Astrocyte of the spinal cord (primary cell): ENCODE measurements at places on chromosomes 3 and 15.

DNA sequence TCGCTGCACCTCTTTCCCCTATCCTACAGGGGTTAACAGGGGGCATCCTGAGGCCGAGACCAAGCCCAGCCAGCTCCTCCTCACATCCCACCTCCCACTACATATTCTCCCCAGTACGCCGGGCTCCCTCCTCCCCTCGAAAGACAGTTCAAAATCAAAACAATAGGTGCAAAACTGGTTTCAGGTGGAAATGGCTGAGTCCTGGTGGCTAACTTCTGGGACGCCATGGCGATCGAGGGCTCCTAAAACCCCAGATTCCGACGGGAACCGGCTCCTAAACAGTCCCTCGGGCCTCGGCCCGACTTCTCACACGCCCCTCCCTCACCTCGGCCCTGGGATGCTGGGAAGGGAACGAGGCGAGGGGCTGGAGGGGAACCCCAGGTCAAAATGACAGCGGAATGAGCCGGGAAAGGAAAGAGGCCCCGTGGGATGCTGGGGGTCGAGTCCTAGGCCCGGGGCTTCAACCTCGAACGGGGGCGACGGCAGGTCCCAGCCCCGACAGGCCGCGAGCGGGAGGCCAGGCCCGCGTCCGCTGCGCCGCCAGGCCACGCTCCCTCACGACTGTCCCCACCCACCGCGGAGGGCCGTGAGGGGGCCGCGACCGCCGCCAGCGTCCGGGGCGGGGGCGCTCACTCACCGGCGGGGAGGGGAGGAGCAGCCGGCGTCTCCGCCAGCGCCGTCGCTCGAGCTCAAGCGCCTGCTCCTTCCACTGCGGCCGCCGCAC lies 492 bp downstream of the TMCC1 start:
- no peak for DNase-seq

DNA sequence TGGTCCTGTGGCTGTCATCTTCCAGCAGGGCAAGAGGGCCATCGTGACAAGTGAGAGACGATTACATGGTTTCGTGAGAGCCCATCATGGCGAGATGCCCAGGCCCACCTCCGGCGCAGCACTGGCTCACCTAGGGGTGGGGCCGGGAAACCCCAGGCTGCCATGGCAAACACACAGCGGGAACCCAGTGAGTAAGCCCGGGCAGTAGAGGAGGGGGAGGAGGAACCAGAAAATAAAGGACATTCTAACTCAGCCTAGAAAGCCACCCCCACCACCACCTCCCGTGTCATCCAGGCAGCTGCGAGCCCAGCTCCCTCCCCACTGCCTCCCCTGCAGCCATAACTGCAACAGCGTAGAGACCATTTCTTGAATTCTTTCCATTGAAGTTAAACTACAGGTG lies 52.3 kb downstream of the PCSK6 start:
- DNase-seq, result no peak

DNA sequence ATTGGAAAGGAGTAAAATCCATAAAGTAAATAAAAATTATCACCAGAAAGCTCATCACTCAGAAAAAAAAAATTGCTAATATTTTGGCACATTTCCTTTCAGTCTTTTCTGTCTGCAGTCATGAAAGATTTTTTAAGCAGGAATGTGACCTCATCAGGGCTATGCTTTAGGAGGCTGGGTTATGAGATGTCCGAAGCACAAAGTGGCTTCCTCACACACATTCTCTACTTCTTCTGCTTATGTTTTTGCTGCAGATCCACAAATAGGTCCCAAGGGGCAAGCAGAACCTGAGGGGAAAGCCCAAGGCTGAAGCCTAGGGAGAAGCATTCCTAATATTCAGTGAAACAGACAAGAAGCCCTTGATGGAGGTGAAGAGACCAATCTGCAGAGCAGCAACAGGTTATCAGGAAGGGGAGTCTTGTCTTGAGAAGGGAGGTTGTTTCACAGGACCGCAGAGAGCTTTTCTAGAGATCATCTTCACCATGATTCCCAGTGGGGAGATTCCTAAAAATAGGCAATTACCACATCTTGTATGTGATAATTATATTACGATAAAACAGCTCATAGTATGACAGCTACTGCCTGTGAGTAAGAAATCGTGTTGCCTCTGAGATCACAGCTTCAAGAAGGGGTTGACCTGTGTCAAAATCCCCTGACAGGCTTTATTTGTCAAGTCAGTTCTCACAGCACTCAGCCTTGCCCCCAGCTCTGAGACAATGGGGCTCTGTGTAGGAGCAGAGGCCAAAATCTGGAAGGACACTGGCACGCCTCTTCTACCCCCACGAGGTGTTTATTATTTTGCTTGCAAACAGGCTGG lies 60.5 kb downstream of the IGF2BP2 start:
- DNase-seq, result no peak

DNA sequence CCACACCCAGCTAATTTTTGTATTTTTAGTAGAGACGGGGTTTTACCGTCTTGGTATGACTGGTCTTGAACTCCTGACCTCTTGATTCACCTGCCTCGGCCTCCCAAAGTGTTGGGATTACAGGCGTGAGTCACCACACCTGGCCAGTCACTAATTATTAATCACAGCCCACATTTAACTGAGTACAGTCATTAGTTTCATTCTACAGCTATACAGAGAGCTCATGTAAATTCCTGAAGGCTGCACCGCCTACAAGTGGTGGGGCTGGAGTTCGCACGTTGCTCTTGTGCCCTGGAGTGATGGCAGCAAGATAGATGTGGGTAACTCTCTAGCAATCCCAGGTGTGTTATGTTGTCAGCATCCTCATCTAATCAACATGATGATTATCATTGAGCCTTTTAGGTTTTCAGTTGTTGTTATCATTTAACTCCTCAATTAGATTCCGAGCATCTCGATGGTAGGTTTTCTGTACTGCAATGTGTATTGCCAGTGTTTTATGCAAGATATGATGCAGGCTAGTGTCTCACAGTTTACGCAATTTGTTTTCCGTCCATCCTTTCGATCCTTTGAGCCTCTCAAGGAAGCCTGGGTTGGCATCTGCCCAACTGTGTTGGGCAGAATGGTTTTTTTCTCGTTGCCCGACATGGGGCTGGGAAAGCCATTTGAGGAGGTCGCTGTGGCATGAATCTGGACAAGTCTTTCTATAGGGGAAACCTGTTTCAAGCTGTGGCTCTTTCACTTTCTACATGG lies 216.3 kb downstream of the LPP start:
- DNase-seq, result no peak

- no peak for DNase-seq
Measured at GRCh38 chr3:166304584-166304983, 467.4 kb upstream of the BCHE start.

DNA sequence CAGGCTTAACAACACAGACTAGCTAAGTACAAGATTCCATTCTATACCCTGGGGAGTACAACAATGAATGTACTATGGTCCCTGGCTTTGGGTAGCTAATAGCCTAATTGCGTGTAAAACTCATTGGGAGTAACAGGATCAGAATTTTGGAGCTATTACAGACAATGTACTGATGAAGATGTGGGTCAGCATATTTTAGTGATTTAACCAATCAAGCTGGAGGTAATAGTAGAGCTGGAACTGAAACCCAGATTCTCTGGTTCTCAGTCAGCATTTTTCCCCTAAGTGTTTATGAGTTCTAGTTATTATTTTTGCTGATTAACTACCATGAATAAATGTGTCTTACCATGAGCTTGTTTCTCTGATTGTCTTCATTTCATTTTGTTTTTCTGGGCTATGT lies 578.7 kb downstream of the NLGN1 start:
- DNase-seq, result no peak

DNA sequence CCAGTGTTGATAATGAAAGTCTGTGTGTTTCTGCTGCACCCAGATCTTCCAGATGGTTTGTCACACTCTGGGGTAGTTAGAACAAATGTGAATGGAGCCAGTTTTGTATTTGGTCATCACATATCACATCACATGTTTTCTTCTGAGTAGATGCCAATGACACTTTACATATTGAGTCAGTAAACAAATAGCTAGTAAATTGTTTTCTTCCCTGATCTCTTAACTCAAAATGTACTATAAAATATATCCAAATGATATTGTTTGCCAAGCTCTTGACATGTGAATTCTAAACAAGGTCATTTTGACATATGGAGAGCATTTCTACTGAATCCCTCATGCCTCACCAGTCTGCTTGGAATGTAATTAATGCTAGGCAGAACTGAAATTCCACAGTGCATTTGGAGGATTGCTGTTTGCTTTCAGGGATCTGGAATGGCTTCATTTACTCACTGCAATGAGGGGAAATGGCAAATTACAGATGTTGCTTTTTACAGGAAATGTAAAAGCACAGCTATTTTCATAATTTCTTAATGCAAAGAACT lies 45.0 kb downstream of the PDHB start:
- peak; percentile 43 for DNase-seq

- DNase-seq, result peak; percentile 15
Measured at GRCh38 chr3:17473761-17474160, 268.7 kb downstream of the TBC1D5 start.

- peak; percentile 5 for DNase-seq
Measured at GRCh38 chr3:56725175-56725574, 42.1 kb upstream of the TASOR start.

- no peak for DNase-seq
Measured at GRCh38 chr3:20478436-20478835, 292.4 kb upstream of the SGO1 start.

DNA sequence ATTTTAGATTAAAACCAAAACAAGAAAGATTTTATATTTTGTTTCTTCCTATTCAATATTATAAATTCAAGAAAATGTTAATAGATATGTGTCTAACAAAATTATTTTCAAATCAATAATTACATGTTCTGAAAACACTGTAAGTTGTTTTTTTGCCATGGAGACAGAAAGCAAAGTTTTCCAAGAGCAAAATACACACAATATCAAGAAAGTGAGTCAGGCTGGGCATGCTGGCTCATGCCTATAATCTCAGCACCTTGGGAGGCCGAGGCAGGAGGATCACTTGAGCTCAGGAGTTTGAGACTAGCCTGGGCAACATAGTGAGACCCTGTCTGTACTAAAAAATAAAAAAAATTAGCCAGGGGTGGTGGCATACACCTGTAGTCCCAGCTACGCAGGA lies 71.7 kb downstream of the TTC23 start:
- DNase-seq, result no peak

DNA sequence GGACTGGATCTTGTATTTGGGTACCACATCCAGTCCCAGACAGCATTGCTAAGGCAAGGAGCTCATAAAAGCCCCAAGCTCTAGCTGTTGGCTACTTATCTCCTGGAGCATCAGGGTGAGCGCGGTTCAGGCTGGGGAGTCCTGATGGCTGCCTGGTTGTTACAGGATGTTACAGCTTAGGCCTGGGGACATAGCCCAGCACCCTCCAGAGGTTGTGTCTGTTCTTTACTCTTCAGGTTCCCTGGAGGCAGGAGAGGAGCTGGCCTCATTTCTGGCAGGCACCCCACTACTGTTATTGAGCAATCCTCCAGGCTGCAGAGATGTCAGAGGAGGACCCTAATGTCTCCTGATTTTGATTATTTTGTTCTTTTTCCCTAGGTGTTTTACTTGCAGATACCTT lies 26.6 kb downstream of the APBA2 start:
- DNase-seq, result no peak

- DNase-seq, result no peak
Measured at GRCh38 chr3:50212971-50213370, 7.9 kb downstream of the SLC38A3 start.

GRCh38 chr3:147736226-147736625 lies 327.1 kb downstream of the ZIC1 start:
- DNase-seq, result no peak

GRCh38 chr3:133283958-133284807 lies 115.7 kb upstream of the BFSP2 start:
- DNase-seq, result no peak

GRCh38 chr15:34214135-34214534 lies 4.2 kb upstream of the KATNBL1 start:
- DNase-seq, result no peak

GRCh38 chr3:65425880-65426279 lies 612.8 kb downstream of the MAGI1 start:
- DNase-seq, result peak; percentile 26

DNA sequence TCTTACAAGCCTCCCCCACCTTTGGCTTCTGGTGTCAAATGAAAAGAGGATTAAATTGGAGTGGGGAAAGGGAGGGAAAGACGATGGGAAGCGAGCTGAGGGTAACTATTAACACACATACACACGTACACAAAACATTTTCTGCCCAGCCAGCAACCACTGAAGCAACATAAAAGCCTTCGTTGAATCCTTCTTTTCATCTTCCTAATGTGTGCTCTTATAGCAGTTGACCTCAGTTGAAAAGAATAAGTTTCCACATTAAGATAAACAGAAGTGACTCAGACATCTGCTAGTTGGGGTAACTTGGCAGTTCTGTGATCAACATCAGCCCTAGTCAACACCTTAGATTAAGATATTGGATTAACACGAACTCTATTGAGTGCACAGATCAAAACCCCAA lies 558.5 kb downstream of the MECOM start:
- DNase-seq, result peak; percentile 77

DNA sequence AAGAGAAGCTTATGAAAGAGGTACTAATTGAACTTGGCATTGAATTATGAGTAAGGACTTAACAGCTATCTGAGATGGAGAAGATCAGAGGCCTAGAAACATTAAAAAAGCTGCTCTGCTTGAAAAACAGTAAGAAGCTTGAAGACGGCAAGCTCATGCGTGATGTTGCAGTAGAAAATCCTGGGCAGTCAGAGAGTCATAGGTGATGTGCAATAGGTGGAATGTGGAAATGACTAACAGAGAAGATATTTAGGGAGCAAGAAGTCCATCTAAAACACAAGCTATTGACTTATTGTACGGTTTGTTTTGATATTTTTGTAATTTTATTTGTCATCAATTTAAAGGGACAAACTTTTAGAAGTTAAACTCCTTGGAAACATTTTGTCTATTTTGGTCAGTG lies 1101.4 kb downstream of the ROBO2 start:
- DNase-seq, result peak; percentile 61

DNA sequence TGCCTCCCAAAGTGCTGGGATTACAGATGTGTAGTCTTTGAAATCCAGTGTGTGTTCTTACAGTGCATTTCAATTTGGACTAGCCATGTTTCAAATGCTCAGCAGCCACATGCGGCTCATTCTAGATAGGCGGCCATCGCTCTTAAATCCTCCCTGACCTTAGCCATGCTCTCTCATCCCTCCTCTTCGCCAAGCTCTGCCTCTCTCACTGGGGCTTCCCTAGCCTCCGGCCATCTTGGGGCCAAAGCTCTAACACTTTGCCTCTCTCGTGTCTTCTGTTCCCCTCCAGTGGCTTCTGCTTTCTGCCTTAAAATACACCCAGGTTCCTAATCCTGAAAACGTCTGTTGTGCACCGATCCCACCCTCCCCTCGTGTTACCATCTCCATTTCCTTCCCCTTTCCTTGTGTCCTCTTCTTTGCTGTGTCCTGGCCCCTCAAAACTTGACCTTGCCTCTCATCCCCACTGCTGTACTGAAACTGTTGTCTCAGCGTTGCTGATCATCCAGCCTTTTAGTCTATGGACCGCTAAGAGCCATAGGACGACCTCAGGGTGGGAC lies 1.4 kb upstream of the GHRL start:
- DNase-seq, result no peak

DNA sequence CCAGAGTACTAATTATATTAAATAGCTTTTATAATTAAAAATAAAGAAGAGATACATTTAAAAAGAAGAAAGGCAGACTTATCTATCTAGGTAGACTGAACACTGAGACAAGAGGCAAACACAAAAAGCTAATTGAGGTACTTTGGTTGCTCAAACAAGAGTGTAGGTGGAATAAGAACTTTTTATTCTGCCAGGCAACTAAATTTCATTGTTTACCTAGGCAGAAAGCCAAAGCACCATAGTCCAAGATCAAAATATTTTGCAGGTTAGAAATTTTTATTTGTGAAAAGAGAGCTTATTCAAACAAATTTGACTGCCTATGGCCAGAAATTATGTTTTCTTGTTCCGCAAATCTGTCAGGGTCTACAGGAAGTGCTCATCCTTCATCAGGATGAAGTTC lies 499.6 kb upstream of the GBE1 start:
- DNase-seq, result no peak

- DNase-seq, result peak; percentile 77
Measured at GRCh38 chr3:192917028-192917403, 640 bp downstream of the MB21D2 start.
